ENCODE measurements at places on chromosomes 1 and 21.

- no peak for DNase-seq
Observed at GRCh38 chr1:186682736-186683135, 2.5 kb upstream of the PTGS2 start.

- DNase-seq = no peak
Observed at GRCh38 chr1:167879508-167879907, 34.4 kb downstream of the ADCY10 start.

- no peak for DNase-seq
Observed at GRCh38 chr1:183546427-183546826, 43.8 kb downstream of the NCF2 start.

GRCh38 chr1:211082824-211083223 is 51.1 kb downstream of the KCNH1 start:
- DNase-seq = no peak

- DNase-seq = no peak
Observed at GRCh38 chr1:221394011-221394544, 347.8 kb downstream of the DUSP10 start.

DNA sequence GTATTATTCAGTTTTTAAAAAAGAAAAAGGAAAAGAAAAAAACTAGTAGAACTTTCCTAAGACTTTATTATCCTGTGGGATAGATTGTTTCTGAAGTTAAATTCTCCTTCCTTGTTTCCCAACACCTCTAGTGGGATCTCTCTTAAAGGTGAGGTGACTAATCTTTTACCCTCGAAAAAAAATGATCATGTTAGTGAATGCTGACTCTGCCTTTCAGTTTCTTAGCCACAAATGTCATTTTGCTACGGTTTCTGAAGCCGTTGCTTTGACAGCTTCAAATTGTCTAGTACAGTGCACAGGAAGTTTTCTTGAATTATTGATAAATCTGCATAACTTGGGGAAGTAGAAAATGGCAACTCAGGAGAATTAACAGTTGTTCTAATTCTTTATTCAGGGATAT is 13.0 kb upstream of the NEK7 start:
- no peak for DNase-seq

DNA sequence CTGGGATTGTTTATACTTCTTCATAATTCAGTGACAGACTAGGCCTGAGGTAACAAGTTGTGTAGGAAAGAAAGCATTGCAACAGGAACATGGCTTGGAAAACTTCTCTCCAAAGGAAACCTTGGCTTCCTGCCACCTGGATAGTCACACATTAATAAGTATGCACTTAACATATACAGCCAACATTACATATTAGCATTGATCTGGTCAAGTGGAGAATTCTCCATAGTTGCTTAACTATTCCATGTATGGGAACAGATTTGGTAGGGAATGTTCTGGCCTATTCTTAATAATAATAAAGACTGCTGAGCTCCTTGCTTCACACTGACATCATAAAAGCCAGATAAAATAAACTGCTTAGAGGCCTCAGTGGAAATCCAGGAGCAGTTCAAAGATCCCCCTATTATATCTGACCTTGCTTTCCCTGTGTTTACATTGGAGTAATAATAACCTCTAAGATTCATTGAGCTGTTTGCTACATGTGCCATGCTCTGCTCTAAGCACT is 27.2 kb upstream of the NFIA start:
- no peak for DNase-seq

GRCh38 chr1:154353460-154353904 is 28.2 kb downstream of the ATP8B2 start:
- DNase-seq = no peak

GRCh38 chr1:183163316-183163715 is 22.7 kb upstream of the LAMC2 start:
- no peak for DNase-seq

DNA sequence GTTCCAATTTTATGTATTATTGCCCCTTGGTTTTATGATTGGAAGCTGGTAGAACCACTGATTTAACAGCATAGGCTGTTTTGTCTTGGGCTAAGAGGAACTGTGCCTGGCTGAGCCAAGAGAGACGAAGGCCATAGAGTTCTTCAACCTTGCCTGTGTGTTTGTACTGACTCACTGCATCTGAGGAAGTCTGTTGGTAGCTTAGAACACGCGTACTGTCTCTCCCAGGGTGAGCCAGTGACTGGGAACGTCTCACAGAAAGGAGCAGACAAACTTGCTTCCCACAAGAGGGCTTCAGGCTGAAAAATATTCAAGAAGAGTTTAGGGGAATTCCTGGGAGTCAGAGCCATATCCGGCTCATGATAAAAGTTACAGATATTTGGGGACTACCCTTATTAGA is 14.9 kb downstream of the TMEM51 start:
- DNase-seq = no peak

- peak; percentile 85 for DNase-seq
Observed at GRCh38 chr1:3275471-3276340, 178.8 kb upstream of the ARHGEF16 start.

GRCh38 chr1:172326136-172326535 is 94.3 kb upstream of the C1orf105 start:
- DNase-seq = no peak

DNA sequence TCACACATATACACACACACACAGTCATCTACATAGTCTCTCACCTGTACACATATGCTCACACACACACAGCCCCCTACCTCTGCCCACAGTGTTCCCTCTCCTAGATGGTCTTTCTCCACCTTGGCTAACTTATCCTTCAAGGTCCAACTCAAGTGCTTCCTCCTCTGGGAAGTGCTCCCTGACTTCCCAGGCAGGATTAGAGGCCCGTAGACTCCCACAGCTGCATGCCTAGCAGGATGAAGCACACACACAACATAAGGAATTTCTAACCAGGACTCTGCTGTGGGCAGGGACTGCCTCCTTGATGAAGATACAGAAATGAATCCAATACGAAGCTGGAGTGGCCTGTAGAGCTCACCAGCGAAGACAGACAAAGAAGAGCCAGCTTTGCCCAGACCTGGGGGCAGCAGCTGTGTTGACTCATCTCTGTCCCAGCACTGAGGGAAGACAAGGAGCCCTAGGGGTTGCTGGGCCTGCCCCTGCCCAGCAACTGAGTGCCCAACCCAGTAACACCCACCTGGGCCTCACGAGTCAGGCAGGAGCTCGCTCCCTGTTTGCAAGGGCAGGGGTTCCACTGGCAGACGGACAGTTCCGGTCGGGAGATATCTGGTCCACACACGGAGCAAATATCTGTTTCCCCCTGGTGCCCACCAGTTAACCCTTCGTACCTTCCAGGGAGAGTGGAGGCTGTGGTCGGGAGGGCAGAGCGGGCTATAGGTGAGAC is 100.8 kb downstream of the DMRTB1 start:
- peak; percentile 62 for DNase-seq

- no peak for DNase-seq
Observed at GRCh38 chr1:152442765-152443164, 28.7 kb upstream of the CRNN start.

DNA sequence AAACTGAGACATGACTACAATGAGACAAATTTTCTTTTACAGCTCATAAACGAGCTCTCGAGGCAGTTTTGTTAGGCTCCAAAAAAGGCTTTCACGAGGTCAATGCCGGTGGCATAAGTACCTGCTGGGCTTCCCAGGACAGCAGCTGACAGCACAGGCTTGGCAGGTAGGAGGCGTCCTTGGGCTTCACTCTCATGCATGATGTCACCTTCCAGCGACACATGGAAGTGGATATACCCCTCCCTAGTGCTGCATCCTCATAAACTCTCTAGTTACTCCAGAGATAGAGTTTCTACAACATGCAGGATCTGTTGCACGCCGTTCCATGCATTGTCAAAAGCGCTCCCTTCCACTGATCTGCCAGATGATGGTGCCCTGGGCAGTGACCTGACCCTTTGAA is 112.5 kb upstream of the PAXBP1 start:
- no peak for DNase-seq

DNA sequence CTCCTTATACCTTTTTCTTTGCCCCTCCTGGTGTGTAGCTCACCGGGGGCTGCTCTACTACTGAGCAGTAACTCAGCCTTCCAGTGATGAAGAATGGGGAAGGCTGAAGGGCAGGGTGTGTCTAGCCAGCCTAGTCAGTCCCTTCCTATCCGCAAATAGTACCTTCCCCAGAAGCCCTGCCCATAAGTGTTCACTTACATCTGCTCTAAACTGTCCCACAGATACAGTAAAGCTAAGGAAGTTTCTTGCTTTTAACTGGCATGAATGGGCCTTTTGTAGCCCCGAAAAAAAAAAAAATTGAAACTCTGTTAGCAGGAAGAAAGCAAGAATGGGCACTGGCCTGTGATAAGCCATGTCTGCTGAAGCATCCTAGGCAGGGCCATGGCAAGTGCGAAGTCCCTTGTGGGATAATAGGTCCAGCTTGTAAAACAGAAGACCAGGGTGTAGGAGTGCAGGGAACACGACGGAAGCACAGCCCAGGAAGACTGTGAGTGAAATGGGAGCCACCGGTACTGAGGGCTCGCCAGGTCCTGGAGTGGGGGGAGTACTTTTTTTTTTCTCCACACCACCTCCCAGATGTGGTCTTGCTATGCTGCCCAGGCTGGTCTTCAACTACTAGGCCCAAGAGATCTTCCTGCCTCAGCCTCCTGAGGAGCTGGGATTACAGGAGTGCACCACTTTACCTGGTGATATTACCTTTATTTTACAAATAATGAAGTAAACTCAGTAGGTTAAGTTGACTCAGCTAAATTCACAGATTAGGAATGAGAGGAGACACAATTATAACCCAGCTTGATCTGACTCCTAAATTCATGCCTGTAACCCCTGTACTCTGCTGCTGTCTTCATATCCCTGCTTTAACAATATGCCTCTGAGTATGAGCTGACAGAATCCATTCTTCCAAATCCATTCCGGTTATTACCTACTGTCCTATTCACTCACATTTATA is 347.5 kb downstream of the SMYD3 start:
- DNase-seq = no peak

- no peak for DNase-seq
Observed at GRCh38 chr1:186497651-186498050, 36.7 kb upstream of the PDC start.

Measured in coronary artery (tissue), 2 donors.